ENCODE measurements at places on chromosomes 3 and 15.
A peak's percentile ranks its signal among the peaks of the same experiment; 100 is the strongest.

DNA sequence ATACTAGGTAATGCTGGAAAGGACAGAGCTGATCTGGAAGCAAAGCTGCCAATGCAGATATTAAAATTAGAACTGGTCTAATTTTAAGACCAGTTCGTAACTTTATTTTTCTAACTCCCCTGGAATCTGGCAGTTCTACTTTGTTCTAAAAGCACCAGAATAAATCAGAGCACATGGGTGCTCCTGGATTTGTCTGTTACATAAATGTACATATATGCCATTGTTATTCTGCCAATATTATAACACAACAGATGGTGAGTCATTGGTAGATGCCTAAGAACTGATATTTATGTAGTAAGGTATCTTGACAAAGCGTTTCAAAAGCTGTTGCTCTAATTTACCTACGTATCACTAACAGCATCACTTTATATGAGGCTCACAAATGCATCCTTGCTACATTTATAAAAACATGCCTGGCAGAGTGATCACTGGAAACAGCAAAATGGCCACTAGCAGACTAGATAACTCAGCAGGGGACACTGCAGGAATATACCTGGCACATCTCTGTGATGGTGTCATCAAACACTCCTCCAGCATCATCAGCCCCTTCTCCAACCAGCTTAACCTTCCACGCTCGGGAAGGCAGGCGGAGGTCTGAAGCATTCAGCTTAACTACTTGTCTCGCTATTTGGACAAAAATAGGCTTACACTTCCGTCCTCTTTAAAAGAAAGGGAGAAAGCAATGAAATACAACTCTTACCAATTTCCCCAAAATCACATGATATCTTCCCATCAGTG, 26.2 kb downstream of the FBXL22 start:
- DNase-seq = no peak

GRCh38 chr15:41799488-41799805, 25.2 kb downstream of the MAPKBP1 start:
- DNase-seq = no peak

- DNase-seq = no peak
Observed at GRCh38 chr3:148500881-148501280, 196.8 kb upstream of the AGTR1 start.

DNA sequence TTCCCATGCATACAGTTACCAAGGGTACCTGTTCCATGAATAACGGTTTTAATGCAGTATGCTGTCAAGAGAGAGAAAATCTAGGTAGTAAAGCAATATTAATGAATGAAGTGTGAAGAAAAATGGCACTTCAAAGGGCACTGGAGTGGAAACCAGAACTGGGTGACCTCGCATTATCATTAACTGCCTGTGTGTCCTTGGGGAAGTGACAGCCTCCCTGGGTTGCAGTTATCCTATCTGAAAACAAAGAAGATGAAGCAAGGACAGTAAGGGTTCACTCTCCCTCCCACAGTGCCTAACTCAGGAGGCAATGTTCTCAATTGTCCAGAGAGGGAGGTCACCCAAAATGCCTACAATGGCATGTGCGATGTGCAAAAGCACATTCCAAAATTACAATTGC, 15.1 kb downstream of the MTHFS start:
- no peak for DNase-seq

DNA sequence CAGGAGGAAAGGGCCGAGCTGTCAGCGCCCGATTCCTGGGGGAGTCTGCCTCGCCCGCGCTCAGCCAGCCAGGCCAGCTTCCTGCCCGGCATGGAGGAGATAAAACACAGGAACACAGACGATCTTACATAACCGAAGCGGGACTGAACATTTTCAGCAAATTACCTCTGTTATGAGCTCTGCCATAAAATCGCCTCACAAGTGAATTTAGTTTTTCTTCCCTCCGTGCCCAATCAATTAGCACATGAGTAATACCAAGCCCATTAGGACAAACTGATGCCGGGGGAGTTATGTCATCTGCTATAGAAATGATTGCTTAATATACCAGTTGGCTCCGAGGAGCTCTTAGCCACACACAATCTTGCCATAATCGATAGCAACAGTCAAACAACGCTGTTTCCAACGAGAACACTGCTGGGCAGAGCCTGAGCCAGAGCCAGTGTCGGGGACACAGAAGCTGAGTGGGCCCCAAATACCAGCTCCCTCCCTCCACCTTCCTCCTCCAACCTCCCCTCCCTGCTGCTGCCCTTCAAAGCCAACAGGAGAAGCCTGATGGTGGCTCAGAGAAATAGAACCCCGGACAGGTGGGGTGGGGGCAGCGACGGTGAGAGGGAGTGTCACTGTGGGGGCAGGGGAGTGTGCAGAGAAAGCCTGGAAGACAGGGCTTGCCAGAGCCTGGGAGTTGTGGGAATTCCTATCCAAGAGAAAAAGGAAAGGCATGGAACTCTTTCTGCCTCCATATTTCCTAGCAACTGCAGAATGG, 279.4 kb upstream of the TLE3 start:
- DNase-seq = no peak

DNA sequence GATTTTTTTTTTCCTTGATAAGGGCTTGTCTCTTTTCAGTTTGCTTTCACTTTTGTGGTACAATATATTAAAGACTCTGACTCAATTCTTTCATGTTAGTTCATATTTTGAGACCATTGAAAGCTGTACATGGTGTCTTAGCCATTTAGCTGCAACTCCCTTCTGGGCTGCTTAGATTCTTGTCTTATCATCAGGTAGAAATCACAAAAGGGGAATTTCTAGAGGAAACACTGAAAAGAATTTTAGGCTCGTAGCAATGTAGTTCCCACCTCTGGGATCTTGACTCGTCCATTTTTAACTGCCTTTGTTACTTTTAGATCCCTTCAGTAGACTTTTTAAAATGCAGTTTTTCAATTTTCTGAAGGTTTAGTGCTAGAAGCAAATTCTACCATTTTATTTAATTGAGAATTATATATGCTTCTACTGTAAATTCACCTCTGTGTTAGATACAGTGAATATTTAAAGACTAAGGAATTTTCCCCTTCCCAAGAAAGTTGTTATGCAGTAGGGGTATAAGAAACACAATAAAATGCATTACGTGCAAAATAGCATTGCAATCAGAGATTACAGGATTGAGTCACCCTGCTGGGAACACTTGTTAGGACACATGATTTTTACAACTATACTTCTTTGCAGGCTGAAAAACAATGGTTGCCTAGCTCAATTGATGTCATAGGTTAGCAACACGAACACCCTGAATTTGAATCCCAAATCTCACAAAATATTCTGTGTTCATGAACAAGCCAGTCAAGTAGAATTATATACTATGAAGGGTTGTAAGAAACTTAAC, 772.7 kb downstream of the PDCD6IP start:
- no peak for DNase-seq

DNA sequence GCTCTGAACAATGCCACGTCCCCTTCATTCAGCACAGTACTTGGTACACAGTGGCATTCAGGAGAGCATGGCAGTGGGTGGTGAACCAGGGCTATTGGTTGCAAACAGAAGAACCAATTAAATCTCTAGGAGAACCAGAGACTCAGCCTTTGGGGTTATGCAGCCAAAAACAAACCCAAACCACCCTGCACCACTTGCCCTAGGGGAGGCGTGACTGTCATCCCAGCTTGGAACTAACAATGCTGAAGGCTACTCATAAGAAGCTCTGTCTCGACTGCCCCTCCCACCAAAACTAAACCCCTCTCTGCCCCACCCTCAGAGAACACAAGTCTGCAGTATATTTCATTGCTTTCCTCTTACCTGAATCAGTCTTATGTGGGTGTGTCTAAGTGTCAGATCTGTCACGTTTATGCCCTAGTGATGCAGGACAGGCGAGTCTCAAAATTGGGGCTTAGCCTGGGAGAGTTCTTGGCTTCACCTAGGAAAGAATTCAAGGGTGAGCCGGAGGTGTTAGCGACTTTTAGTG, 15.2 kb upstream of the KLHL40 start:
- DNase-seq = no peak

GRCh38 chr3:157166561-157166960, 6.6 kb upstream of the CCNL1 start:
- no peak for DNase-seq

DNA sequence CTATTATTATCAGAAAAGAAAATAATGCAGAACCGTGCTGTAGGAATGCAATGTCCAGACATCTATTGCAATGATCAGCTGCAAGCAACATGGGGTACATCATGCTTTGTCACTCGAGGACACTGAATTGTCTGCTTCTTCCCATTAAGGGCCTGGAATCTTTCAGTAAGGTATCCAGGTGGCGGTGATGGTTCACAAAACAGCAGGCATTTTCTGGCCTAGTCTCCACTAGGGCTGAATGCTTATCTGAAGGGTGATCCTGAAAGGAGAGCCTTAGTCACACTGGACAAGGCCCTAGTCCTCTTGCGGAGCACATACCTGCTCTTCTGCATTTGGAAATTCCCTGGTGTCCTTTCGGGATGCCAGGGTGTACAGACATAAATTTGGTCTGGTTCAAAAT, 21.2 kb downstream of the ITPR1 start:
- no peak for DNase-seq

DNA sequence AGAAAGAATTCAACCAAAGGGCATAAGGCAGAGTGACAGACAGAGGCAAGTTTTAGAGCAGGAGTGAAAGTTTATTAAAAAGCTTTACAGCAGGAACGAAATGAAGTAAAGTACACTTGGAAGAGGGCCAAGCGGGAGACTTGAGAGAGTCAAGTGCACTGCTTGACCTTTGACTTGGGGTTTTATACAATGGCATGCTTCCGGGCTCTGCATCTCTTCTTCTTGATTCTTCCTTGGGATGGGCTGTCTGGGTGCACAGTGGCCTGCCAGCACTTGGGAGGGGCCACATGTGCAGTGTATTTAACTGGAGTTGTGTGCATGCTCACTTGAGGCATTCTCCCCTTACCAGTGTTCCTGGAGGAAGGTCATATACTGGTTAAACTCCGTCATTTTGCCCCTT, 30.4 kb upstream of the KLHL25 start:
- no peak for DNase-seq

- no peak for DNase-seq
Observed at GRCh38 chr3:50139718-50140423, 15.3 kb upstream of the SEMA3F start.

DNA sequence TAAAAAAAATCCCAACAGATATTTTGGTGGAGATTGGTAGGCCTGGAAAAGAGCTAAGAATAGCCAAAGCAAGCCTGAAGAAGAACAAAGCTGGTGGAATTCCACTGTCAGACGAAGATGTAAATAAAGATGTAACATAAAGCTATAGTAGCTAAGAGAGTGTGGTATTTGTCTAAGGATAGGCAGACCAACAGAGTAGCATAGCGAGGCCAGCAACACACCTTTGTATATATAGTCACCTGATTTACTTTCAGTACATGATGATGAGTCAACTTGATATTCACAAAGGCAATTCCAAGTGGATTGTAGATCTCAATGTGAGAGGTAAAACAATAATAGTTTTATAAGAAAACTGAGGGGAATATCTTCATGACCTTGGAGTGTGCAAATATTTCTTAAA, 53.6 kb upstream of the SYN2 start:
- DNase-seq = no peak

DNA sequence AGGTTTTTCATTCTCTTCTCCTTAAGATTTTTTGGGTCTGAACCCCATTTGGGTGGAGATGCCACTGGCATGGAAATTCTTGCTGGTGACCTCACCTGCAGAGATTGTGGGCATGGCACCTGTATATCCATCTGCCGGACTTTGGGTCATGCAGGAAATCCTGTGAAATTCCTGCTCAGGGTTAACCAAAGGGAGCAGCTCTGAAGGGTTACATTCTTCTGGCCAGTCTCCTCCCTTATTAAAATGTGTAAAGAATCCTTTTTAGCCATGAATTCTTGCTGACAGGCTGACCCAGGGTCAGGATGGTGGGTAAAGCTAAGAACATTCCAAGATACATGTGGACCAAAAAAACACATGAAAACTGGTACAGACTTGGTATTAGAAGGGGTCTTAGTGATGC, 27.4 kb downstream of the ARHGEF26 start:
- no peak for DNase-seq

- no peak for DNase-seq
Observed at GRCh38 chr15:51382787-51383186, 41.3 kb downstream of the GLDN start.

GRCh38 chr3:105730801-105731354, 137.9 kb downstream of the CBLB start:
- DNase-seq = no peak

GRCh38 chr3:196219194-196219969, 3.0 kb downstream of the SLC51A start:
- DNase-seq = peak; percentile 45

DNA sequence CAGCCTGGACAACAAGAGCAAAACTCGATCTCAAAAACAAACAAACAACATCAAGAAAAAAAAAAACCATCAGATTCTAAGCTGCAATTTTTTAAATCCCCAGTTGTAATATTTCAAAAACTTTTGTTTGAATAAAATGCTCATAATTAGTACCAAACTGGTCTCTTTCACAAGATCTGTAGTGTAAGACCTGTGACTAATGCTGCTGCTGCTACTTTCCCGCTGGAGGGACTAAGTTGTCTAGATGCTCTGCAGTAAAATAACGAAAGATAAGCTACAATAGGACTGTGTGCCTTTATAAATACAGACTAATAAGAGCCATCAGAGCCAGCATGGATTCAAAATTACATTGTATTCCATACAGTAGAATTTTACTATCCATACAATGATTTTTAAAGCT, 45.4 kb downstream of the TM4SF4 start:
- DNase-seq = no peak

DNA sequence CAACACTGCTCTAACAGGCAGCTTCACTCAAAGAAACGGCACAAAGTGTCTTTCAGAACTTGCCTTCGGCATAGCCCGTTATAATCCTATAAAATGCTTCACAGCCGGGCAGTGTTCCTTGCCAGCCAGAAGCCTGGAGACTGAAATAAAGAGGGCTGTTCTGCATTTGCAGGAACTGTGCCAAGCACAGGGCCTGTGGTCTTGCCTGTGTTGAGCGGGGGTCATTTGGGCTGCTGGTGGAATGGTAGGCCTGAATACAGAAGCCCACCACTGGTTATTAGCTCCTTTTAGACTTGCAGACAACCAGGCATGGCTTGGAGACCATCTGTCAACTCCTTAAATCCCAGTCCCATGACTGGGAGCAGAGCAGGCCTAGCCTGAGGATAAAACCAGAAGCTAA, 4.7 kb upstream of the ARHGEF3 start:
- no peak for DNase-seq

DNA sequence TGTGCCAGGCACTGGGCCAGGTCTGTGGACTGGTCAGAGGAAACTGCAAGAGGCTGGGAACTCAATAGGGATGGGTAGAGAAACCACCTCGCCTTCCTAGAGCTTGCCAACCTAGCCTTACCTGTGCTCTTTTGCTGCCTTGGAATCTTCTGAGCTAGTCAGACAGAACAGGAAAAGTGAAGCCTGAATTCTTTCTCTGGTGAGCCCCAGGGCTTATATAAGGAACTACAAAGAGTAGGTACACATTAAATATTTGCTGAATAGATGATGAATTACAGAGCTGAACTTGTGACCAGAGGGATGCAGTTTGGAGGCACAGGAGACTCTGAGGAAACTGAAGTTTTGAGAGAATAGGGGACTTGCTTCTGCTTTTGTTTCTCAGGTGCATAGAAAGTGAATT, 15.6 kb upstream of the FBXW12 start:
- no peak for DNase-seq

- no peak for DNase-seq
Observed at GRCh38 chr3:107416138-107416537, 38.9 kb downstream of the CCDC54 start.

- no peak for DNase-seq
Observed at GRCh38 chr3:153209596-153209995, 47.6 kb downstream of the RAP2B start.

GRCh38 chr15:75307778-75308390, 25.2 kb downstream of the GOLGA6D start:
- no peak for DNase-seq

- DNase-seq = no peak
Observed at GRCh38 chr3:50150863-50151686, 4.0 kb upstream of the SEMA3F start.

GRCh38 chr3:151998744-151999143, 125.3 kb downstream of the SUCNR1 start:
- DNase-seq = no peak

All from stimulated activated CD4-positive, alpha-beta T cell treated with anti-CD3 and anti-CD28 coated beads, Interleukin-15, amount 100 ng/mL, for 1 hour (primary cell).